Activated CD4-positive, alpha-beta T cell treated with anti-CD3 and anti-CD28 coated beads, Interleukin-2, amount 50 U/mL, for 1 hour (primary cell): ENCODE measurements at places on chromosomes 1 and 21.

GRCh38 chr1:77360256-77360655, 78.4 kb downstream of the AK5 start:
- DNase-seq: no peak

DNA sequence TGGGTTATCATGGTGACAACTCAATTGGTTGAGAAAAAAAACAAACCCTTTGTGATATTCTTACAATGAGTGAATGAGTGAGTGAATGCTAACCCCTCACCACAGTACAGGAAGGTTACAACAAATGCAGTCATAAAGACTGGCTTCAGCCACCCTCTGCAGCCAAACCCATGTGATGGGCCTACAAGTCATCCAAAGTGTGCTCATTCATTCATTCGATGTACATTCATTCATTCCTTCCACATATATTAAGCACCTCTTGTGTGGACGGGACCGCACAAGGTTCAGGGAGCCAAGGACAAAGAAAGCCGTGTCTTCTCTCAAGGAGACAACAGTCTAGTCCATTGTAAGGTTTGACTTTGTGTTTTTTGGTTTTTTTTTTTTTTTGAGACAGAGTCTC, 49.4 kb downstream of the WDR4 start:
- DNase-seq: no peak

- no peak for DNase-seq
Measured at GRCh38 chr1:163912170-163912884, 590.6 kb downstream of the NUF2 start.

- DNase-seq: no peak
Measured at GRCh38 chr1:57088653-57089052, 122.8 kb upstream of the C8B start.

DNA sequence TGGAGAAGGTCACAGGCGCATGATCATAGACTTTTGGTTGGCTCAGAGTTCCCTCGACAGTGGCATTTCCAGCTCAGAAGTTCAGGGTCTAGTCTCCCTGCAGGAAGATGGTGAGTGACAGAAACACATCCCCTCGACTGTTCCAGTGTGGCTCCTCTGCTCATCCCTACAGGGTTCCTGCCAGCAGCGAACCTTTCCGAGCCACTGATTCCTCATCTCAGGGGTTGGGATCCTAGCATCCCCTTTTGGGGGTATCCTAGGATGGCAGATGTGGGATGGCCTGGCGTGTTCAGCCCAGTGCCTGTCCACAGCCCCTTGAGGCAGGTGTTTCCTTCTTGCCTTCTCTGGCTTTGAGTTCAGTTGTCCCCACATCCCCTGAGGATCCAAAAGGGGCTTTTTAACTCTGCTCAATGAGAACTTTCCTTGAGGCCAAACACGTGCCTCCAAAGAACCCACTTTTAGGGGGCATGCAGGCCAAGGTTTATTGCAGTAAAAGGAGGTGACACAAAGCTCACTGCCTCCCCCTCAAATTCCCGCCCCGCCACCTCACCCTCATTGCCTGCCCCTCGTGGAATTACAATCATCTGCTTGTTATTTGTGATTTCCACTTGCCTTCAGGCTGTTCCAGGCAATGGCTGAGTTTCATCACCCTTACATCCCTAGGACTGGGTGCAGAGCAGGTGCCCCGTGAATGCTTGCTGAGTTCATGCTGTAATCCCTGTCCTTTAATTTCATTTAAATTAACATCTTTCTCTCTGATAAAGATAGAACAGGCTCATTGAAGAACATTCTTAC, 440.7 kb downstream of the CAMTA1 start:
- DNase-seq: no peak

GRCh38 chr1:228792601-228793000, 57.3 kb downstream of the RHOU start:
- no peak for DNase-seq

- no peak for DNase-seq
Measured at GRCh38 chr1:88890131-88890530, 1.2 kb downstream of the GTF2B start.

DNA sequence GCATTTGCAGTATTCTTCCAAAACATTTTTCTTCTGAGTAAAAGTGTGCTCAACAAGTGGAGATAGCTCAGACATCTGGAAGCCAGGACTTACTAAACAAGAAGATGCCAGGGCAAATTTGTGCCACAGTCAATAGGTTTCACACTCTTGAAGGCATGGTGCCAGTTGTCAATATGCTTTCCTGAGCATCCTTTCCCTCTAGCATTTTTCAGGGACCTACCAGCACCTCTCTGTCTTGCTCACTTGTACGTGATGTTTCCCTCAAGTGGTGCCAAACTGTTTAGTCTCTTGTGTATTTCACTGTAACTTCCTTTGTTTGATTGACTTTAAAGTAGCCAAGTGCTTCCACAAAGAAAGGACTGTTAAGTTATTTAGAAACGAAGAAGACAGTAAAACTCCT, 194.0 kb upstream of the SGIP1 start:
- DNase-seq: no peak
